ENCODE measurements at places on chromosomes 16 and 17.

GRCh38 chr16:73068541-73069401 is 20.8 kb upstream of the ZFHX3 start:
- DNase-seq: no peak

GRCh38 chr17:14772776-14773175 is 471.9 kb downstream of the HS3ST3B1 start:
- no peak for DNase-seq

DNA sequence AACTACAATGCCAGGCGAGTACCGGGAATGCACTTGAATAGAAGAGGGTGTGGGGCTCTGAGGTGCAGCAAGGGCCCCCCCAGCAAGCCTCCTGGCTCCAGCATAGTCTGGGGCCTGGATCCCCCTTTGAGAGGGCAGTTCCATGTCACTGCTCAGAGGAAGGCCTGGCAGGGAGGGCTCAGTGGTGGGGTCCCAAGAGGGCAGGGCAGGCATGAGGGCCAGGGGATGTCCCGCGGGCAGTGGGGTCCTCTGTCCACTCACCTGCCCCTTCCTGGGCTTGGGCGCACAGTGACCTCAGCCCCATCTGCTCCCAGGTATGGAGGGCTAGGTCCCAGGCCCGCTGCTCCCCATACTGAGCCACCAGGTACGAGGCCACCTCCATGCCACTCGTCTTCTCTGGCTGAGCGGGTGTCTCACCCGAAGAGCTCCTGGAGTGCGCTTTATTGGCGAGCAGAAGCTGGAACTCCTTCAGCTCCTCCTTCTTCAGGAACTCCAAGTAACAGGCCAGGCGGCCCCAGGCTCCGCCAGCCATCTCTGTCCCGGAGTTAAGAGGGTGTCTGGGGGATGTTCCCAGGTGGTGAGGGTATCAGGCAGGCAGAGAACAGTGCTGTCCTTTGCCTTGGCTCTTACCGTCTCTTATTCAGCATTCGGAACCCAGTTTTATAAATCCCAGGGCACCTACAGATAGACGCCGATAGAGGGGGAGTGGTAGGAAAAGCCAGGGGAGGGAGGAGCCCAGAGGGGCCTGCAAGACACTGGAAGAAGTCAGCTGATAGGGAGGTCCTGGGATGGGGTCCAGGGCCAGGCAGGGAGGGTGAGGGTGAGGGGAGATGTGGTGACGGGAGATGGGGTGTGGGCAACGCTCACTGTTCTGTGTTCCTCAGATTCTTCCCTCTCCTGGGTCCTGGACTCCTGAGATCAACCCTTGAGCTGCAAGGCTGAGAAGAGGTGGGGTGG is 605 bp downstream of the NLRP1 start:
- DNase-seq: no peak

GRCh38 chr16:14658063-14658462 is 25.3 kb downstream of the BFAR start:
- no peak for DNase-seq

GRCh38 chr17:7988750-7989178 is 13.7 kb upstream of the GUCY2D start:
- DNase-seq: peak; percentile 80

- no peak for DNase-seq
Observed at GRCh38 chr16:13291591-13292333, 390.4 kb downstream of the SHISA9 start.

DNA sequence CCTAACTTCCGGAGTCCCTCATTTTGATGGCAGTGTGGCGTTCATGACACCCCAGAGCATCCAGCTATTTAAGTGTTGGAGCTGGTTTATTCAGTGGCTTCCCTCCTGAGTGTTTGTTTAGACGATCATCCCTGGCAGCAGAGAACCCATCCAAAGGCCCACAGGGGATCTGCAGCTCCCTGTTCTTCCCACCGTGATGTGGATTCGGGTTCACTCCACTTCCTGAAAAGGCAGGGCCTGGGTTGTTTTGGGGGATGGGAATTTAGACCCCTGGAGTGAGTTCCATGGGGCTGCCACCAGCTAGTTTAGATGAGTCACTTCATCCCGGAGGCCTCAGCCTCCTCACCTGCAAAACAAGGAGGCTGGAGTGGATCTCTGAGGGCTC is 2.3 kb downstream of the KSR1 start:
- DNase-seq: no peak

DNA sequence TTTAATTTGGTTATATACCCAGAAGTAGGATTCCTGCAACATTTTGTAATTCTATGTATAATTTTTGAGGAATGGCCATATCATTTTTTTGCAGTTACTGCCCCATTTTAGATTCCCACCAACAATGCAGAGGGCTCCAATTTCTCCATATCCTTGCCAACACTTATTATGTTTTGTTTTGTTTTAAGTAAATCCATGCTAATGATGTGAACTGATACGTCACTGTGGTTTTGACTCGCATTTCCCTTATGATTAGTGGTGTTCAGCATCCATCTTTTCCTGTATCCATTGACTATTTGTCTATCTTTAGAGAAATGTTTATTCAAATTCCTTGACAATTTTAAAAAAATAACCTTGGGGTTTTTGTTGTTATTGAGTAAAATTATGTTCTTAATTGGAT is 826.4 kb downstream of the CDH11 start:
- no peak for DNase-seq

DNA sequence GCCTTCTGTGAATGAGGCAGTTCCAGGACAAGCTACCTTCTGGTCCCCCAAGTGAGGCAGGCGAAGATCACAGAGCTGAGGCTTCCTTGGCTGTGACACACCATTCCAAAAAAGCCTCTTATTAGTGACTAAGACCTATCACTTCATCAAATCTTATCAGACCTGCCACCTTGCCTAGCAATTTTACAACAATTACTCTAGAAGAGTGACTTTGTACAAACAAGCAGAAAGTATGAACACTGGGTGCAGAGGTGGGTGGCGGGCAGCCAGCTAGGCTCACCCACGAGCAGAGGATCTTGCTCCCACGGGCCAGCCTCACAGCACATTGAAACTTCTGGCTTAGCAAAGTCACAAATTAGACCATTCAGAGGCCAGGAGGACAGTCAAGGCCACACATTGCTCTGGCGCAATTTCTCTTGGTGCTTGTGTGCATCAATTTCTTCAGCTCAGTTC is 2.2 kb upstream of the ICAM2 start:
- no peak for DNase-seq

DNA sequence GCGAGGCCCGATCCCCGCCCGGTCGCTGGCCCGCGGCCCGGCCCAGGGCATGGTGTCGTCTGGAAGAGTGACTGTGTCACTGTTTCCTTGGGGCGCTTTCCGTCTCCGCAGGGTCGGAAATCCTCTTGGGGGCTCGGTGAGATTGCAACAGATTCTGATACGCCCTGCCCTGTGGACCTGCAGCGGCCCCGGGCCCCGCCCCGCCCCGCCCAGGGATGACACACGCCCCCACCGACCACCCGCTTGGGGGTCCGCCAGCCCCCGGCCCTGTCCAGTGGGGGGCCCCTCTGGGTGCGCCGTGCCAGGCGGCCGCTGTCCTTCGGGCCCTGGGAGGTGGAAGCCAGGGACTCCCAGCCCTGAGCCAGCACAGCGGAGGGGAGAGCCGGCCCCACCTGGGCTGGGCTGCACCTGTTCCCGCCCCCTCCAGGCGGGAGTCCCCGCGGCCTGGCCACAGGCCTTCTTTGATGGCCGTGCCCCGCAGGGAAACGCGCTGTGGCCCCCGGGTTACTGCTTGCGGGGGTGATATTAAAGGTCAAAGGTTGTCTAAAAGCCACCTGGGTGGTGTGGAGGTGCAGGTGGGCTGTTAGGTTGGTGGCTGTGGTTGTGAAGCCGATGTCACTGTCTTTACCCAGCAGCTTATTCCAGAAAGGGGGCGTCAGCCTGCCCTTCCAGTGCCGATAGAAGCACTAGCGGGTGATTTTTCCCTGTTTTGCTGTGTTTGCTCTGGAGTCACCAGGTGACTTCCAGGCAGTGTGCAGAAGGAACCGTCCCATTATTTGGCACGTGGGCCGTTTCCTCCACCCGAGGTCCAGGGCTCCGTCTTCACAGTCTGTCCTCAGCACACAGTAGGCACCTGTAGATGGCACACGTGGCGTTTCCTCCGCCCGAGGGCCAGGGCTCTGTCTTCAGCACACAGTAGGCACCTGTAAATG is 752 bp downstream of the TBC1D24 start:
- no peak for DNase-seq

GRCh38 chr17:43372273-43372911 is 26.4 kb upstream of the ARL4D start:
- no peak for DNase-seq

- DNase-seq: no peak
Observed at GRCh38 chr16:81545470-81546250, 101.1 kb downstream of the CMIP start.

- DNase-seq: no peak
Observed at GRCh38 chr17:6775871-6776405, at the start of gene FBXO39. TSS of gene FBXO39 (plus strand) at chr17:6776215. CDS start at chr17:6779869, 3,654 bp downstream.

- peak; percentile 85 for DNase-seq
Observed at GRCh38 chr17:42322382-42323267, 34.3 kb downstream of the STAT5A start.
